Frontal cortex (tissue), 4 donors: ENCODE measurements at places on chromosomes 1 and 21.
A peak's percentile ranks its signal among the peaks of the same experiment; 100 is the strongest.

GRCh38 chr1:3939242-3940080 is 39.4 kb upstream of the C1orf174 start:
- no peak for DNase-seq

- no peak for DNase-seq
Measured at GRCh38 chr1:226506921-226507320, 41.6 kb upstream of the STUM start.

DNA sequence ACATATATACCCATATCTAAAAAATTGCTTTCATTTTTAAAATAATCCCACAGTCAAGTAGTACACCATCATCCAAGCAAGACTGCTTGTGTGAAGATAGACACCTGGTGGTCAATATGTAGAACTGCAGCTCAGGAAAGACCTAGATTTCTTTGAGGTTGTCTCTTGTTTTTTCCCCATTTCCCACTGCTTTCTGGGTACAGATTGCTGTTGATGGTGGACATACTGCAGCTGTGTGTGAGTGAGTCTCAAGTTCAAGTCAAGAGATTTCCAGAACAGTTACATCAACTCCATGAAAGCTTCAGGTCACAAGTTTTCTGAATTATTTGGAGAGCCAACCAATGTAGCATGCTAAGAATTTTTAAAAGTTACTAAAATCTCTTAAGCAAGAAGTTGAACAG is 306.4 kb downstream of the DUSP10 start:
- peak; percentile 29 for DNase-seq

GRCh38 chr1:210342986-210343780 is 14.5 kb downstream of the HHAT start:
- DNase-seq = no peak

DNA sequence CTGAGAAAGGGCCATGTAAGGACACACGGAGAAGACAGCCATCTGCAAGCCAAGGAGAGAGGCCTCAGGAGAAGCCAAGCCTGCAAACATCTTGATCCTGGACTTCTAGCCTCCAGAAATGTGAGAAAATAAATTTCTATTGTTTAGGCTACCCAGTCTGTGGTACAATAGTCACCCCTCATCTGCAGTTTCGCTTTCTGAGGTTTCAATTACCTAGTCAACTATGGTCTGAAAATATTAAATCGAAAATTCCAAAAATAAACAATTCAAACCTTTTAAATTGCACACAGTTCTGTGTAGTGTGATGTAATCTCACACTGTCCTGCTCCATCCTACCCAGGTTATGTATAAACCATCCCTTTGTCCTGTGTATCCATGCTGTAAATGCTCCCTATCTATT is 52.6 kb downstream of the ZNF644 start:
- no peak for DNase-seq

- no peak for DNase-seq
Measured at GRCh38 chr1:83632906-83633305, 366.0 kb downstream of the TTLL7 start.

DNA sequence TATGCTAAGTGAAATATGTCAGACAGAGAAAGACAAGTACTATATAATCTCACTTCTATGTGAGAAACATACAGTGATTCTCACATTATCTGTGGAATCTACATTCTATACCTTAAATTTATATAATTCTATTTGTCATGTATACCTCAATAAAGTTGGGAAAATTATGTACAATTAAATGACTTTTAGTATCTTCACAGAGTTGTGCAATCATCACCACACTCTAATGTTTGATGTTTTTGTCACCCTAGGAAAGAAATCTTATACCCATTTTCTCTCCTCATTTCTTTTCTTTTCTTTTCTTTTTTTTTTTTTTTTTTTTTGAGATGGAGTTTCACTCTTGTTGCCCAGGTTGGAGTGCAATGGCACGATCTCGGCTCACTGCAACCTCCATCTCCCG is 37.0 kb upstream of the TINAGL1 start:
- no peak for DNase-seq

GRCh38 chr1:160124705-160125478 is 9.3 kb downstream of the ATP1A2 start:
- no peak for DNase-seq

DNA sequence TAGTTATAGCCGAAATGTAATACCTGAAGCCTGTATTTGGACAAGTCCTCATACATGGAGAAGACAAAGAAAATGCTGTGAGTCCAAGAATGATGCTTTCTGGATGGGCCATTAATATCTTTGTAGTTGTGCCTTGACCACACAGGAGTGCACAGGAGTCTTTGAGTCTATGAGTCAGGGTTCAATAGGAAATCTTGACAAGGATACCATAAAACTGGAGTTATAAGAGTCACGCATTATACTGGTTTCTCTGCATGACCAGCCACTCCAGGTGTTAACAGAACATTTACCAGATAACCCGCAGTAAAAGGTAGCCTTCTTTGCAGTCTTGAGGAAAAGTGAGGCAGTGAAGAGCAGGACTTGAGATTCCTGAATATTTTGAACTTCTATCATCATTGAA is 464.6 kb upstream of the PKN2 start:
- DNase-seq = no peak

DNA sequence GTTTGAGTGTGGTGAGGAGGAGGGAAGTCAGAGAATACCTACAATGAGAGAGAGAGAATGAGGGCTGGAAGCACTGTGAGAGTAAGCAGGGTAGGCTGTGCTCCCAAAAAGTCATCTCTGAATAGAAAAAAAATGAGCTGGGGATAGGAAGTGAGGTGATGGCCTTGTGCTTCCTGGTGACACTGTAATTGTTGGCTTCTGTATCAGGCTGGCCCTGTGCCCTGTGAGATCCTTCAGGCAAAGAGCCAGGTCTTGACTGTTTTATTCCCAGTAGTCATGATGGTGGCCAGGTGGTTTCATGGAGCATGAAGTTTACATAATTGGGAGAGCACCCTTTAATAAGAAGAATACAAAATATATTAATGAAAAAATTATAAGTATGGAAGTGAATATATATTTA is 20.4 kb upstream of the SPATA6 start:
- no peak for DNase-seq

GRCh38 chr1:10509809-10510509 is 35.2 kb downstream of the PEX14 start:
- DNase-seq = no peak

GRCh38 chr1:211781260-211781659 is 49.3 kb downstream of the LPGAT1 start:
- DNase-seq = no peak

- no peak for DNase-seq
Measured at GRCh38 chr1:67869233-67869632, 36.0 kb upstream of the GNG12 start.

DNA sequence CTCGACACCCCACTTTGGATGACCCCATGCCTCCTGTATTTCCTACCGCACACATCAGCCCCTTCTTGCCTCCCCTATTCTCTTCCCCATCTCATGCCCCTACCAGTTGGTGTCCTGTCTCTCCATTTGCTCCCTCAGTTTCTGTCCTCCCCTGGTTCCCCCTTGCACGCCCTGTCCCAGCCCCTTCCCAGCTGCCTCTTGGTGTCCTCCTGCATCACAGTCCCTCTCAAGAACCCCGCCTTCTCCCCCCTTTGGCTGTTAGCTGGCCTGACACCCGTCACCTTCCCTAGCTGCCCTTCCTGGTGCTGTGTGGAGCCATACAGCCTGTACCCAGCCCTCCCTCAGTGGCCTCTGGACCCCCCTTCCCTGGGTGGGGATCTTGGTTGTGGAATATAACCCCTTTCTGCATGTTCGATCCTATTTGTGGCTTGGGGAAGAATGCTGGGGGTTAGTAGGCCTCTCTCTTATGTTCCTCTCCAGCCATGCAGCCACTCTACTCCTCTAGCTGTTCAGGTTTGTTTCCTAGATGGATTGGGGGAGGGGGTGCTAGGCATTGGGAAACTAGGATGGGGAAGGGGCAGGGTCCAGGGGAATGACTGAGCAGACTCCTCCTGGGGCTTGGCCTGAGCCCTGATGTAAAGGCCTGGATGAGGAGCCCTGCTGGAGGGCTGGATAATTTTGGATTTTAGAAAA is 41.4 kb upstream of the NFASC start:
- DNase-seq = peak; percentile 41

DNA sequence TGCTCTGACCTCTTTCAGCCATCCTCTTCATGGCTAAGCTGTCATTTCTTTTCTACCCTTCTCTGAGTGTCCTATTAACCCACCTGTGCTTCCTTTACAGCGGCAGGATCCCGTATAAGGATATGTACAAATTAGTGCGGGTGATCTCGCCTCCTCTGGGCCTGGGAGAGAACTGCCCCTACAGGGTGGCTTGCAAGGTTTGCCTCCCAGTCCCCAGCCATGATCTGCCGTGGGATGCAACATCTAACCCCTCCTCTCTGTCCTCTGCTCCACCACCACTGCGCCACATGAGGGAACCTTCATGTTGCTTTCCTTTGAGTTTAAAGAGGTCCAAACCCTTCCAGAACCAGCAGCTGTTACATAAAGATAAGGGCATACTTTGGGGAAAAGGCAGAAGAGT is 282.2 kb downstream of the ZNF648 start:
- DNase-seq = no peak

GRCh38 chr1:152880907-152881306 is 2.8 kb downstream of the SMCP start:
- DNase-seq = no peak

DNA sequence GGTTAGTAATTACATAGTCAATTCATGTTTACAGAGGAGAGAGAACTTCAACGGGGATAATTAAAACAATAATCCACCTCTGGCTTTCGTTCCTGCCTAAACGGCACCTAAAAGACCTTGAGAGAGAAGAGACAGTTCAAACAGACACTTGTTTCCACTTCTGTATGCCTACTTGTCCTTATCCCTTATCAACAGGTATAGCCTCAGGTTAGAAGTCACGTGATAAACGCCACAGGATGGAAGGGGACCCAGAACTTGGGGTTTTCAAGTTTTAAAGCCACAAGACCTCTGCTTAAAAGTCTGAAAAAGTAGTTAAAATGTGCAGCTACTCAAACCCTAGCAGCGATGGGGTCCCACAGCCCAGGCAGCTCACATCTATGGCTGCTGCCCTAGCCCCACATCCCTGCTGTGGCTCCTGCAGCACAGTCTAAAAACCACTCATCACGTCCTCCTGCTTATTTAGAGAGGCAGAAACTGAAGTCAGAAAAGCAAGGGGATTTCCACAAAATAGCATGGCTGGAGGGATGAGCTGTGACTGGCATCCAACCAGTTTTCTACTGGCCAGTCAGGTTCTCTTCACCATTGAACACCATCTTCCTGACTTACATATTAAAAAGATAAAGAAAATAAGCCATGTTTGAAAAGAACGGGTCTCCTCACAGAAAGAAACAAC is 51.2 kb upstream of the SEC16B start:
- no peak for DNase-seq

DNA sequence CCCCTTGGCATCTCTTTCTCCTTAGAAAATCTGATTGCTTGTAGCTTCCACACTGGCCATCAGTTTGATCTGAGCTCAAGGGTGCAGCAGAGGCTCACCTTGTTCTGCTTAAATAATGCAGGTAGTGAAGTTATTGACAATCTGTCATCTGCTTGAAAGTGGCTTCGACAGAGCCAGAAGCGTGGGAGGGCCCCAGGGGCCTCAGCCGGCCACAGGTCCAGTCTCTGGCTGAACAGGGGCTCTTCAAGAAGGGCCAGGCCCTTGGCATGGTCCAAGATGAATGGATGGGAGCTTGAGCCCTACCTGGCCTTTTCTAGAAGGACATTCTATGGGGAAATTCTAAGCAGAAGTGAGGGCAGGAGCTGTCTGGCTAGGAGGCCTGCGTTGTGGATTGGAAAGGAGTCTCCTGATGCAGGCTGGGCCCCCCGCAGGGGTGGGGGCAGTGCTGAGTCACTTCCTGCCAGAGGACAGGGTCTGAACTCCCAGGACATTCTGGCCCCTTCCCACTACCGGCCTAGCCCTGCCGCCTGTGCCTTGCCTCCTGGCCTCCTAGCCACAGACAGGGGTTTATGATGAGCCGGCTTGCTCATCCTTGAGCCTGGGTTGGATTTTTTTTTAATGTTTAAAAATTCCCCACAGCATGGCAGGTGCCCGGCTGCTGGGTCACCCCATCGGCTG is 162.3 kb upstream of the VAMP3 start:
- DNase-seq = no peak

DNA sequence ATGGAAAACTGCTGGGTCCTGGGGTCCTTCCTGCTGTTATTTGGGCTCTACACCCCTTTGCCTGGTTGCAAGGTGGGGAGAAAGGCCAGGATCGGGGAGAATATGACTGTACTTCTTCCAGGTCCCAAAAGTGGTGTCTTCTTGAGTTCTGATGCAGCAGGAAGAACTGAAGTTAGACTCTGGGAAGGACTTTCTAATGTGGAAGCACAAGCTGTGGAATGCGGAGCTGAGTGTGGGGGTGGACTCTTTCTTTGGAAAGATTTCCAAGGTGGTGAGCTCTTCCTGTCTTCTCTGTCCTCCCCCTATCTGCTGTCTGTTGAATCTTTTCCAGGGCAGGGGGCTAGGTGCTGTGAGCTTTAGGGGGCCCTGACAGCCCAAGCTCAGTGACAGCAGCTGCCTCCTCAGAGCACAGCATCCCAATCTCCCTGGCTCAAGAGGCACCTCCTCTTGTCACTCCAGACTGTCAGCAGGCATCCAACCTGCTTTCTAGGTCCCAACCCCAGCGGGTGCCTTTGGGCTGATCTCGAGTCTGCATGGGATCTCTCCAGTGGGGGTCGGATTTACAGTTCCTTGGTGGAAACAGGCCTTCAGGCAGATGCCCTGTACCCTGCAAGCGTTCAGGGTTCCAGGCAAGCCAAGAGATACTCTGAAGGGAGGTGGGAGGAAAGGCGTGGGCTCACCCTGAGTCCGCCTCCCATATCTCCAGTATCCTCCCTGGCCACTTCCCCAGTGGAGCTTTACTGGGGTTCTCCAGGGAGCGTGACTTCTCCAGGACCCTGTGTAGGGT is 23.2 kb downstream of the ADORA1 start:
- DNase-seq = no peak

DNA sequence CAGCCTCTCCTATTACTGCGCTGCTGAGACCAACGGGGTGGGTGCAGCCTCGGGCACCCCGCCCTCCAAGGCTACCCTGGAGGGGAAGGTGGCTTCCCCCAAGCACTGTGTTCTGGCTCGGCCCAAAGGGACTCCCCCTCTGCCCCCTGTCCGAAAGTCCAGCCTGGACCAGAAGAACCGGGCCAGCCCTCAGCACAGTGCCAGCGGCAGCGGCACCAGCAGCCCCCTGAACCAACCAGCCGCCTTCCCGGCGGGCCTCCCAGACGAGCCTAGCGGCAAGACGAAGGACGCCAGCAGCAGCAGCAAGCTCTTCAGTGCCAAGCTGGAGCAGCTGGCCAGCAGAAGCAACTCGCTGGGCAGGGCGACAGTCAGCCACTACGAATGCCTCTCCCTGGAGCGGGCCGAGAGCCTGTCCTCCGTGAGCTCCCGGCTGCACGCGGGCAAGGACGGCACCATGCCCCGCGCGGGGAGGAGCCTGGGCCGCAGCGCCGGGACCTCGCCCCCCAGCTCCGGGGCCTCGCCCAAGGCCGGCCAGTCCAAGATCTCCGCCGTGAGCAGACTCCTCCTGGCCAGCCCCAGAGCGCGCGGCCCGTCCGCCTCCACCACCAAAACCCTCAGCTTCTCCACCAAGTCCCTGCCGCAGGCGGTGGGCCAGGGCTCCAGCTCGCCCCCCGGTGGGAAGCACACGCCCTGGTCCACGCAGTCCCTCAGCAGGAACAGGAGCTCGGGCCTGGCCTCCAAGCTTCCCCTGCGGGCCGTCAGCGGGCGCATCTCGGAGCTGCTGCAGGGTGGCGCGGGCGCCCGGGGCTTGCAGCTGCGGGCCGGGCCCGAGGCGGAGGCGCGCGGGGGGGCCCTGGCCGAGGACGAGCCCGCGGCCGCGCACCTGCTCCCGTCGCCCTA is 533.1 kb downstream of the KIF26B start:
- no peak for DNase-seq
